ENCODE measurements at places on chromosomes 3 and 15. TPM values are rescaled to one million over a fixed set of nuclear protein-coding genes. Genes with fewer than 3 reads are reported as not detected.
A peak's percentile ranks its signal among the peaks of the same experiment; 100 is the strongest.

DNA sequence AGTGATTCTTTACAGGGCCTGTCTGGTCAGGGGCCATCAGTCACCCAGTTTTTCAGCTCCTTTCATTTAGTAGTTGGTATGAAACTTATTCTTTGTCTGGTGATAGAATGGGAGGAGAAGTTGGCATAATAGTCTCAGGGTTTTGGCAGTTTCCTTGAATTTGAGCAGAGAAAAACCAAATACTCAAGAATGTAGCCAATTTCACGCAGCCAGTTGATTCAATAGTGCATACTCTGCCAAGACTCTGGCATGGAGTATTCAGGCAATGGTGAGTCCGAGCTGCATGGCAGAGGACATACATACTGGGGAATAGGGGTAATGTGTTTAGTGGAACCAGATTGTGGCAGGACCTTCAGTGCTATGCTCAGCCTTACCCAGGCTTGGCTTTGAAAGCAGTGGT, 118.3 kb downstream of the GALK2 start:
- no peak overlapping the region for H3K4me3 ChIP-seq
- DNase-seq: no peak
- no peak overlapping the region for H3K27ac ChIP-seq
- peaks cover 78% of the 10 kb centered on the region for H3K36me3 ChIP-seq

DNA sequence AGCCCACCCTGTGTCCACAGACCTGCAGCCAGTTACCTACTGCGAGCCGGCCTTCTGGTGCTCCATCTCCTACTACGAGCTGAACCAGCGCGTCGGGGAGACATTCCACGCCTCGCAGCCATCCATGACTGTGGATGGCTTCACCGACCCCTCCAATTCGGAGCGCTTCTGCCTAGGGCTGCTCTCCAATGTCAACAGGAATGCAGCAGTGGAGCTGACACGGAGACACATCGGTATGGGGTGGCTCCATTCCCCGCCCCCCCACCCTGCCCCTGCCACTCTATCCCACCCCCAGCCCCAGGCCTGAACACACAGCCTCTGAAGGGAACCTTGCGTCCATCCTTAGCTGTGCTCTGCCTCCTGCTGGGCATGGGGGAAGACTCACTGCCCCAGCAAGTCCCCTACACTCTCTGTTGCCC, 73.2 kb downstream of the AAGAB start:
- no peak for DNase-seq
- peaks cover 90% of the 10 kb centered on the region for H3K36me3 ChIP-seq
- no peak overlapping the region for H3K4me3 ChIP-seq
- H3K27me3 ChIP-seq: no peaks in the 10 kb centered on the region

GRCh38 chr3:71384388-71384787, 199.1 kb downstream of the FOXP1 start:
- no peak overlapping the region for H3K4me3 ChIP-seq
- H3K4me1 ChIP-seq: peaks cover 69% of the 10 kb centered on the region
- H3K27ac ChIP-seq: no peak overlapping the region
- no peak for DNase-seq
- H3K27me3 ChIP-seq: no peaks in the 10 kb centered on the region

- no peaks in the 10 kb centered on the region for H3K27me3 ChIP-seq
- H3K4me3 ChIP-seq: no peak overlapping the region
- no peaks in the 10 kb centered on the region for H3K36me3 ChIP-seq
- no peaks in the 10 kb centered on the region for H3K4me1 ChIP-seq
- no peak for DNase-seq
- no peak overlapping the region for H3K27ac ChIP-seq
Measured at GRCh38 chr15:35151782-35152181, 66.7 kb upstream of the NANOGP8 start.

GRCh38 chr3:63937661-63938651, 25.8 kb upstream of the SCAANT1 start:
- peak overlapping the region; percentile 47 for H3K27ac ChIP-seq
- no peaks in the 10 kb centered on the region for H3K36me3 ChIP-seq
- no peak for DNase-seq
- peaks cover 24% of the 10 kb centered on the region for H3K4me1 ChIP-seq

GRCh38 chr3:145673838-145674237, 487.1 kb downstream of the PLOD2 start:
- no peaks in the 10 kb centered on the region for H3K27me3 ChIP-seq
- H3K4me3 ChIP-seq: no peak overlapping the region
- H3K27ac ChIP-seq: no peak overlapping the region
- H3K36me3 ChIP-seq: no peaks in the 10 kb centered on the region

- peaks cover 39% of the 10 kb centered on the region for H3K4me1 ChIP-seq
- H3K36me3 ChIP-seq: no peaks in the 10 kb centered on the region
- H3K27ac ChIP-seq: no peak overlapping the region
- H3K27me3 ChIP-seq: peaks cover 68% of the 10 kb centered on the region
- peak overlapping the region; percentile 44 for H3K4me3 ChIP-seq
- DNase-seq: no peak
Measured at GRCh38 chr3:134796281-134797056, 1.4 kb downstream of the EPHB1 start.

- no peak overlapping the region for H3K27ac ChIP-seq
- peaks cover 12% of the 10 kb centered on the region for H3K4me1 ChIP-seq
- H3K27me3 ChIP-seq: no peaks in the 10 kb centered on the region
- no peak overlapping the region for H3K4me3 ChIP-seq
Measured at GRCh38 chr3:120177151-120177550, 82.9 kb upstream of the GSK3B start.

GRCh38 chr15:90082140-90082715, 20.0 kb downstream of the IDH2 start:
- no peaks in the 10 kb centered on the region for H3K27me3 ChIP-seq
- H3K4me3 ChIP-seq: no peak overlapping the region
- peaks cover 100% of the 10 kb centered on the region for H3K36me3 ChIP-seq
- peaks cover 42% of the 10 kb centered on the region for H3K4me1 ChIP-seq
- peak overlapping the region; percentile 45 for H3K27ac ChIP-seq
- no peak for DNase-seq

DNA sequence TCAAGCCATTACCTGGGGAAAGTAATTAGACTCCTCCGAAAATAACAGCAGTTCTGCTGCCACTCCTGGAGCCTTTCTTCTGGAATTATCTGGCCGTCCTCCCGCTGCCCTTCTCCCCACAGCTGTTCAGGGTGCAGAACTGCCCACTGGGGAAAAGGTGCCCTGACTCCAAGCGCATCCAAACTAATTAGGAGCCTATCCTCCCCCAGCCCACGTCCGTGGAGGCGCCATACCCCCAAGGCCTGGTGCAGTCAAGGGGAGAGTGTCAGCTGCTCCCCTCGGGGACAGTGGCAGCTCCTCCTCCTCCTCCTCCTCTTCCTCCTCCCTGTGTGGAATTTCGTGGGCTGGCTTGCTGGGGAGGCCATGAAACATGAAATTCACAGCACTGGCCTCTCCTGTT, 177.2 kb downstream of the XXYLT1 start:
- no peaks in the 10 kb centered on the region for H3K27me3 ChIP-seq
- no peaks in the 10 kb centered on the region for H3K36me3 ChIP-seq
- H3K27ac ChIP-seq: no peak overlapping the region
- H3K4me3 ChIP-seq: no peak overlapping the region
- H3K4me1 ChIP-seq: peaks cover 28% of the 10 kb centered on the region

DNA sequence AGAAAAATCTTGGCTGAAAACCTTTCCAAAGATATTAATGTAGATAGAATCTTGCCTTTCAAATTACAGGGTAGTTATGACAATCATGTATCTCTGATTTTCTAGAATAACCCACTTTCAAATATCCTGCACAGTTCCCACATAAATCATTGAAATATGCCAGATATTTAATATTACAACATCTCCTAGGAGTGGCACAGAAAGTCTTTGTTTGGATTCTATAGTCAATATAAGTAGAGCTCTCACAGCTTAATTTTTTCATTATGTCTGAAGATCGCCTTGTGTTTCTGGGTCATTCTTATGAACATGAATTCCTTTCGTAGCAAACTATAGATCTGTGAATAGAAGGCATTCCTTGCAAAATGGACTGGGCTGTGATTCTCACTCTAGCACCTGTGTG, 5.0 kb downstream of the RARB start:
- H3K36me3 ChIP-seq: no peaks in the 10 kb centered on the region
- no peak for DNase-seq
- peak overlapping the region; percentile 37 for H3K27ac ChIP-seq
- no peak overlapping the region for H3K4me3 ChIP-seq
- no peaks in the 10 kb centered on the region for H3K27me3 ChIP-seq

DNA sequence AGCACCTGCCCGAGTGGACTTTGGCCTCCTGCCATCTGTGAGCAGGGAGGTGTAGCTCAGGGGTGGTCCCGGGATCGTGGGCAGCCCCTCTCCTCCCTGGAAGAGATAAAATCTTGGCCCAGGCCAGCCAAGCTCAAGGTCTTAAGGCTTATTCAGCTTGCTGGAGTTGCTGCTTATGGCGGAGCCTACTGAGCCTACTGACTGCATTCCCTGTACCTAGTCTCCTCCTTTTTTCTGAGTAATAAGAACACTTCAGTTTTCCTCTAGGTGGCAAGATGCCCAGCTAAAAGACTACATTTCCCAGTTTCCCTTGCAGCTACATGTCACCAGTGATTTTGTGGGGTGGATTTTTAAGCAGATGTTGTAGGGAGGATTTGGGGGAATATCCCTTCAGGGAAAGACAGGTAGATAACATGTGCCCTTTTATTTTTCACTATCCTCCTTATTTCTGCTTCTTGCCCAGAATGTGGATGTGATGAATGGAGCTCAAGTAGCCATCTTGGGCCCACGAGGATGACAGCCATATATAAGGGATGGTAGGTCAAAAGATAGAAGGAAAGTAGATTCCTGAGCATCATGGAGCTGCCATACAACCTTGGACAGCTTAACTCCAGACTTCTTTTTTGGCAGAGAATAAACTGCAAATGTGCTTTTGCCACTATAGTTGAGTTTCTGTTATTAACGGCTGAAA, 41.4 kb upstream of the INSYN1 start:
- no peaks in the 10 kb centered on the region for H3K27me3 ChIP-seq
- no peaks in the 10 kb centered on the region for H3K4me1 ChIP-seq
- H3K27ac ChIP-seq: no peak overlapping the region
- DNase-seq: no peak
- H3K4me3 ChIP-seq: no peak overlapping the region

DNA sequence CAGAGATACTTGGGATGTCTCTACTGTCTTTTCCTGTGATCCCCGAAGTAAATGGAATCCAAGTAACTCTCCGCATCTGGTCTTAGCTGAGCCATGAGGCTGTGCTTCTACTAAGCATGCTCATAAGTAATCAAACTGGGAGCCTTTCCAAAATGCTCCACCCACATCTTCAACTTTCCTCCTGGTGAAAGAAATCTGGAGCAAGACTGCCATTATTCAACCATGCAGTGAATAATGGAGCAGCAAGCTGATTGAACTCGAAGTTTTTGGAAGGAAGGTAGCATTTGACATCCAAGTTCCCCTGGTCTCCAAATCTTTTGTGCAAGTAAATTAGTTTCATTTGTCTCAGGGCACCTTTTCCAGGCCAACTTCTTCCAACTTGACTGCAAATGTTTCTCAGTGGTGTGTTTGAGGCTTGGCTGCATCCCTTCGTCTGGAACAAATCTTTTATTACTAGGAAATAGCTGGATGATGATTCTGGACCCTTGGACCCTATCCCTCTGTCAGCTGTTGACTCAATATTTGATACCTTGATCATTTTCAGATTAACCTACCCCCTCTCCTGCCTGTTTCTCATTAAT, 19.4 kb downstream of the GXYLT2 start:
- H3K27ac ChIP-seq: no peak overlapping the region
- no peaks in the 10 kb centered on the region for H3K27me3 ChIP-seq
- H3K4me3 ChIP-seq: no peak overlapping the region
- no peaks in the 10 kb centered on the region for H3K36me3 ChIP-seq
- no peak for DNase-seq

DNA sequence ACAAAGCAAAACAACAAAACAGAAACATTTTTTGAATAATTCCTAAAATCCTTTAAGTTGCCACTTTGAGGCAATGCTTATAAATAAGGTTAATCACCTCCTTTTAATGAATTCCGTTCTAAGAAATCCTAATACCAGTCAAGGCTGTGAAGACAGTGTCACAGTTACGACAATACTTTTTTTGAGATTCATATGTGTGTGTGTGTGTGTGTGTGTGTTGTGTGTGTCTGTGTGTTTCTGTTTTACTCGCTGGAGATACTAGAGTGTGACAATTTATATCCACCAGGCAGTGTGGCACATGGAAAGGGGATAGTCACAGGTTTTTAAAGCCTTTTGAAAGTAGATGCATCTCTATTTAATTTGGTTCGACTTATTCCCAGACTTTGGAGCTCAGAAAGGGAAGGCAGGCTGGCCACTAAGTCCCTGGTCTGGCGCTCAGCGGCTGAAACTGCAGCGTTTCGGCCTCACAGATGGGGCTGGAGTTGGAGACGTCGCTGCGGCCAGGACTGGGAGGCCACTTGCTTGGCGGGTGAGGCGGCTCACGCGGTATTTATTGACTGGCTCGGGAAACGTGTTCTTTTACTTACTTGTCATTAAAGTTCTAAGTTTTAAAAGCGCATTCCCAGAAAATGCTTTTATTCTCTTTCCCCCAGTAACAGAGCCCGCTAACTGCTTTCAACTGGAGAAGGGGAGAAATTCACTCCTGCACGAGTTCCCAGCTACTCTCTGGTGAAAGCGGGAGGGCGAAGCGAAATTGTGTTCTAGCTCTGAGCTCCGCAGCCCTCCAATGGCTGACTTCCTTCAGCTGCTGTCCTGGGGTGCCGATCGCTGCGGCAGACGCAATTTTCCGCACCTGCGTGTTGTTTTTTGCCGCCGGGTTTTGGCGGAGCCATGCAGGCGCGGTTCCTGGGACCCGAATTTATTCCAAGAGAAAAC, 13.7 kb downstream of the ZIC1 start:
- peaks cover 13% of the 10 kb centered on the region for H3K27me3 ChIP-seq
- no peak overlapping the region for H3K27ac ChIP-seq
- no peak for DNase-seq

GRCh38 chr15:71501344-71502076, 308.8 kb upstream of the NR2E3 start:
- H3K27me3 ChIP-seq: no peaks in the 10 kb centered on the region
- H3K4me3 ChIP-seq: no peak overlapping the region
- no peaks in the 10 kb centered on the region for H3K36me3 ChIP-seq
- H3K4me1 ChIP-seq: no peaks in the 10 kb centered on the region
- H3K27ac ChIP-seq: no peak overlapping the region
- no peak for DNase-seq

DNA sequence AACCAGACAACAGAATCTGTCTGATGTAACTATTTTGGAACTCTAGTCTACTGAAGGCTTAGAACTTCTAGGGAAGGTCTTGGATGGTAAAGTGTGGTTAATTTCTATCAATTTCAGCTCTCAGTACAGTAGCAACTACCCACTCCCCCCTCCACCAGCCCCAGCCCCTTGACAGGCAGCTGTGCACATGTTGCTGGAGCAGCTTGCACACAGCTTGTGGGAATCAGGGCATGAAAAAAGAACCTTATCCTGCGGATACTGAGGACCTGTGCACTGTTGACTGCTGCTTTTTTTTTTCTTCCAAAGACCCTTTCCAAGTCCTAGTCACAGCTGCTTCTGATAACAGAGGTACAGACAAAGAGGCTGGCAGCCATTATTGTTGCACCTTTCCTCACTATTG, 81.5 kb upstream of the UBP1 start:
- no peak overlapping the region for H3K27ac ChIP-seq
- H3K4me1 ChIP-seq: no peaks in the 10 kb centered on the region
- peaks cover 5% of the 10 kb centered on the region for H3K36me3 ChIP-seq
- no peaks in the 10 kb centered on the region for H3K27me3 ChIP-seq

LMAN1L gene
- polyA plus RNA-seq: 36.8 TPM

RBM5 gene
- 190 TPM for polyA plus RNA-seq

SPRED1 gene
- 3.1 TPM for polyA plus RNA-seq

KIF7 gene
- polyA plus RNA-seq: 1.3 TPM

TBC1D2B gene
- 19.4 TPM for polyA plus RNA-seq

CLEC3B gene
- 91.3 TPM for polyA plus RNA-seq

TMEM207 gene
- not detected for polyA plus RNA-seq

SLC2A2 gene
- polyA plus RNA-seq: not detected

PRR20G gene
- not detected for polyA plus RNA-seq

TBC1D23 gene
- 19.4 TPM for polyA plus RNA-seq

PDIA3 gene
- 125 TPM for polyA plus RNA-seq

WDR48 gene
- 12.7 TPM for polyA plus RNA-seq
